Activated CD4-positive, alpha-beta T cell treated with anti-CD3 and anti-CD28 coated beads for 36 hours (primary cell): ENCODE measurements at places on chromosomes 2 and 18.

DNA sequence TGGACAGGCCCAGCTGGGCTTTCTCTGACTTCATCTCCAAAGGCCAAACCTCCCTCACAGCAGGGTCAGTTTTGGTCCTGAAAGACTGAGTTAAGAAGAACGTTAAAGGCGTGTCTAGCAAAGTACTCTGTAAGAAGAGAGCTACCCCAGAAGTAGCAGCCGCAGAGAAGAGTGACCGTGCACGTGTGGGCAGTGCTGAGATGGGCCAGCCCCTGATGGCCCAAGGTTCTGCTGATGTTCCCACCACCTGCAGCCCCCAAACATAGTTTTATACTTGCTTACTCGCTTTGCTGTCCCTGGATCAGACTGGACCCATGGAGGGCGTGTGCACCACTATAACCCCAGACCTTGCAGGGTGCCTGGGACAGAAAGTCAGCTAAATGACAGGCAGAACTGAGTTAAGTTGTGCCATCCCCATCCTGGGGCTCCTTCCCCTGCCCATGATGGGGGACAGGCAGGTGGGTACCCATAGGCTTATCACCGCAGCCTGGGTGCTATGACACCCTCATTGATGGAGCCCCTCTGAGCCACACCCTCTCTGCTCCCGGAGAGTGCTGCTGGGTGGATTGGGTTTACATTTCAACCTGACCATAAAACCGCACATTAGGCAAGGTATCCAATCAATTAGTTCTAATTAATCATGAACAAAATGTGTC lies 367.3 kb upstream of the HS6ST1 start:
- H3K27ac ChIP-seq = no peak overlapping the region
- H3K36me3 ChIP-seq = no peaks in the 10 kb centered on the region
- H3K4me1 ChIP-seq = peaks cover 3% of the 10 kb centered on the region

- H3K4me1 ChIP-seq = no peaks in the 10 kb centered on the region
- no peaks in the 10 kb centered on the region for H3K27me3 ChIP-seq
- no peaks in the 10 kb centered on the region for H3K36me3 ChIP-seq
- no peak overlapping the region for H3K27ac ChIP-seq
- no peak overlapping the region for H3K4me3 ChIP-seq
- no peak for DNase-seq
Observed at GRCh38 chr2:219877728-219878127, 250.3 kb downstream of the SLC4A3 start.

- no peak overlapping the region for H3K27ac ChIP-seq
- H3K27me3 ChIP-seq = peaks cover 3% of the 10 kb centered on the region
- H3K36me3 ChIP-seq = no peaks in the 10 kb centered on the region
Observed at GRCh38 chr2:152428800-152429582, 94.0 kb downstream of the FMNL2 start.

- no peak overlapping the region for H3K4me3 ChIP-seq
- H3K27ac ChIP-seq = no peak overlapping the region
- H3K36me3 ChIP-seq = no peaks in the 10 kb centered on the region
- H3K4me1 ChIP-seq = no peaks in the 10 kb centered on the region
- H3K27me3 ChIP-seq = peaks cover 9% of the 10 kb centered on the region
Observed at GRCh38 chr2:222232372-222232771, 66.4 kb downstream of the PAX3 start.

DNA sequence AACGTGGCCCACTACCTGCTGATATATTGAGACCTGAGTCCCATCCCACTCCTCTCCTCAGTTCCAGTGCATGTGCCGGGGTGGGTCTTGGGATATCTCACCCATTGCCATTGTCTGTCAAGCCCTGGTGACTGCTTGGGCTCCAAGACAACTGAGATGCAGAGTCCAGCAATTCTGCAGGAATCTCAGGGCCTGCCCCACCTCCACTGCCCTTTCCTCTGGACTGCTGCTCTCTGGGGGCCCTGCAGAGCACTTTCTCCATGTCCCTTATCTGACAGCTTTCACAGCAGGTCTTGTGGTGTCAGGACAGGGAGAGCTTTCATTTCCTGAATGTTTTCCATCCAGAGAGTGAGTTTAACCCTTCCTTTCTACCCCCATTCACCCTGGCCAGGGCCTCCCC lies 152.9 kb downstream of the ARL4C start:
- peaks cover 3% of the 10 kb centered on the region for H3K36me3 ChIP-seq
- H3K27me3 ChIP-seq = no peaks in the 10 kb centered on the region
- H3K4me1 ChIP-seq = peaks cover 19% of the 10 kb centered on the region
- no peak overlapping the region for H3K27ac ChIP-seq
- no peak for DNase-seq

DNA sequence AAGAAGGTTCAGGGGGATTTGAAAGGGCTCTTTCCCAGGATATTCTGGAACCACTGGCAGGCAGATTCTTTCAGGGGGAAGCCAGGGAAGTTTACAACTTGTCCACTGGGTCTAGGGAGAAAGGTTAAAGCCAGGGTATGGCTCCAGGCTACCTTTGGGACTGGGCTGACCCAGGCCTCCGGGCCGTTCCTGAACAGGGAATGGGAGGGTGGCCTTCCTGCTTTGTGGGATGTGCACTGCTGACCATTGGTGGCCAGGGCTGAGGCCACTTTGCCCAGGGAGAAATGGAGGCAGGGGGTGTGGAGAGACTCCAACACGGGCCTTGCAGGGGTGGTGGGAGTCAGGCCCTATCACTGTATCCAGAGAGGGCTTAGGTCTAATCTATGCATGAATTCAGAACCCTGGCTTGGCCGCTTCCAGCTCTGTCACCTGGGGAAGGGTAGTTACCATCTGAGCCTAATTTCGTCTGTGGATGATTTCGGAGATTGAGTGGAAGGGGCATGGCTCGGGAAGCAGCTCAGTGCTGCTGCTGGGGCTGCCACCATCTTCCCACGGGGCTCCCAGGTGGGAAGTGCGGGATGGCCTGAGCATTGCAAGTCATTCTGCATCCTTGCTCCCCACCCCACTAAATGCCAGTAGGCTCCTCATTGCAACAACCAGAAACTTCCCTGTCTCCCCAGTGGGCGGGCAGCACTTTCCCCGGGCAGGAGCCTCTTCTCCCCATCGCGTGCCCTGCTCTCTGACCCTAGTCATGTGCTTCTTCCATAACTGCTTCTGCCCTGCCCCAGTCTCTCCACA lies 57.1 kb upstream of the OTOF start:
- no peaks in the 10 kb centered on the region for H3K36me3 ChIP-seq
- H3K27ac ChIP-seq = no peak overlapping the region
- H3K4me3 ChIP-seq = no peak overlapping the region
- no peaks in the 10 kb centered on the region for H3K27me3 ChIP-seq
- DNase-seq = no peak
- no peaks in the 10 kb centered on the region for H3K4me1 ChIP-seq

GRCh38 chr2:69770193-69770702 lies 28.3 kb downstream of the ANXA4 start:
- no peaks in the 10 kb centered on the region for H3K36me3 ChIP-seq
- peaks cover 49% of the 10 kb centered on the region for H3K4me1 ChIP-seq

DNA sequence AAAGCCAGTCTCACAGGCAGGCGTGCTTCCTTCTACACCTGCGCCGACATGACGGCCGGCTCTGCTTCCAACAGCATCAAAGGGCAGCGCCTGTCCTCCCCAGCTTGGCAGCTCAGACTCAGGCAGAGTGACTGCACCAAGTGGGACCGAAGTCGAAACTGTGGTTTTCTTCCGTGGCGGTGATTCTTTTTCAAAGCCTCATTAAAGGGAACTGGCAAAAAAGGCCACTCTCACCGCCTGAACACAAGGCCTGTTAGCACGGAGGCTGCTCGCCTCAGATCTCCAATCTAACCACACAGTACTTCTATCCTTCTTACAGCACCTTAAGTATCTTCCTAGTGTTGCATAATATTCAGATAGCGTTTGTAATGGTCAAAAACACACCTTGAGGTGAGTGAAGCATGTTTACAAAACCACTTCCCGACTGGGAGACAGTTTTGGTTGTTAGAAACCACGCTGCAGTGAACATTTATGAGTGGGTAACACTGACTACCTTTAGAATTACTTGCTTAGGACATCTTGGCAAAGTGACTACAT lies 236.4 kb downstream of the HDAC4 start:
- no peaks in the 10 kb centered on the region for H3K27me3 ChIP-seq
- DNase-seq = peak; percentile 21
- peaks cover 16% of the 10 kb centered on the region for H3K4me1 ChIP-seq
- H3K4me3 ChIP-seq = no peak overlapping the region
